Foreskin melanocyte (primary cell): ENCODE measurements at places on chromosomes 5 and 9.

- DNase-seq = no peak
Observed at GRCh38 chr9:98983295-98984268, 39.9 kb downstream of the COL15A1 start.

- DNase-seq = no peak
Observed at GRCh38 chr5:7742241-7742656, 108.7 kb downstream of the CFAP90 start.

- DNase-seq = no peak
Observed at GRCh38 chr5:137022043-137022442, 477.1 kb downstream of the SPOCK1 start.

DNA sequence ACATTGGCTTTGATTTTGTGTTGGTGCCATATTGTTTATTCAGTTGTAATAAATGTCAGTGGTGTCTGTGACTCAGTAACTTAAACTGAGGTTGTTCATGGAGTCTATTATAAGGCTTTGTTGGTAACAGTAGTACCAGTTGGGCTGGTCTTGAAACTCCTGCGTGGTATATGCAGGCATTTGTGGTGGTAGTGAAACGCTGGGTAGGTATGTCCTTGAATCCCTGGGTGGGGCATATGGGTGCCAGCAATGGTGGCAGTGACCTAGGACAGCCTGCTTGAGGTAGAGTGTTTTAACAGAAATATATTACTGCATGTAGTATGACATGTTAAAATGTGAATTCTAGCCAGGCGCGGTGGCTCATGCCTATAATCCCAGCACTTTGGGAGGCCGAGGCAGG lies 1058.5 kb upstream of the SEMA6A start:
- no peak for DNase-seq

GRCh38 chr9:79007701-79008483 lies 563.9 kb upstream of the TLE4 start:
- DNase-seq = no peak

DNA sequence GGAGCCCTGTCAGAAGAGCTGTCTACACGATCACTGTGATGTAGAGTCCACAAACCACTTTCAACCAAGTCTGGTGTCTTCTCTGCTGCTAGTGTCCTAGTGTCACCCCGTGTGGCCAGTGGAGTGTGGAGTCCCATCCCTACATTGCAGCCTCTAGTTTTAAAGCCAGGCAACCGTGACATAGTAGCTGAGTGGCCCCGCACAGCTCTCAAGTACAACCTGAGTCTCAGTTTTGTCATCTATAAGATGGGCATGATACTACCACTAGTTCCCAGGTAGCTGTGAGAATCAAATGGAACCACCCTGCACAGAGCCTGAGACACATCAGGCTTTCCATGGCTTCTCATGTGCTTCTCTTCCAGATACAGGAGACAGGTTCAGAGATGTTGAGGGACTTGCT lies 43.2 kb upstream of the AKNA start:
- DNase-seq = no peak

DNA sequence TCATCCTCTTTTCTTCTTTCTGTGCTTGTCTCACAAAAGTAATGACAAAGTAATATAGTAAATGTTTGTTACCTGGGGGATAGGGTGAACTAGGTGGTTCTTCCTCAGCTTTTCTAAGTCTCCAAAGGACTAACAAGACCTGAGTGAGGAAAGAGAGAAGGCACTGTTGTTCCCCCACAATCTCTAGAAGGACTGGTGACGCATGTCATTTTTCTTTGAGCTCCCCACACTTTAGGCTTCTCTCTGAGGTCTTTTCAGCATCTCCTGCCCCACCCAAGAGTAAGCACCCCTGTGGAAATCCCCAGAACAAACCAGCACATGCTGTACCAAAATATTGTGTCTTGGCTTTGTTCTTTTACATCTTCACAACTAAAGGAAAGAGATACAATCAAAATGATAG lies 2.4 kb upstream of the IL7R start:
- no peak for DNase-seq
